HT1080 (cell line): ENCODE measurements at places on chromosomes 1 and 21. TPM values are rescaled to one million over a fixed set of nuclear protein-coding genes. Genes with fewer than 3 reads are reported as not detected.
A peak's percentile ranks its signal among the peaks of the same experiment; 100 is the strongest.

DNA sequence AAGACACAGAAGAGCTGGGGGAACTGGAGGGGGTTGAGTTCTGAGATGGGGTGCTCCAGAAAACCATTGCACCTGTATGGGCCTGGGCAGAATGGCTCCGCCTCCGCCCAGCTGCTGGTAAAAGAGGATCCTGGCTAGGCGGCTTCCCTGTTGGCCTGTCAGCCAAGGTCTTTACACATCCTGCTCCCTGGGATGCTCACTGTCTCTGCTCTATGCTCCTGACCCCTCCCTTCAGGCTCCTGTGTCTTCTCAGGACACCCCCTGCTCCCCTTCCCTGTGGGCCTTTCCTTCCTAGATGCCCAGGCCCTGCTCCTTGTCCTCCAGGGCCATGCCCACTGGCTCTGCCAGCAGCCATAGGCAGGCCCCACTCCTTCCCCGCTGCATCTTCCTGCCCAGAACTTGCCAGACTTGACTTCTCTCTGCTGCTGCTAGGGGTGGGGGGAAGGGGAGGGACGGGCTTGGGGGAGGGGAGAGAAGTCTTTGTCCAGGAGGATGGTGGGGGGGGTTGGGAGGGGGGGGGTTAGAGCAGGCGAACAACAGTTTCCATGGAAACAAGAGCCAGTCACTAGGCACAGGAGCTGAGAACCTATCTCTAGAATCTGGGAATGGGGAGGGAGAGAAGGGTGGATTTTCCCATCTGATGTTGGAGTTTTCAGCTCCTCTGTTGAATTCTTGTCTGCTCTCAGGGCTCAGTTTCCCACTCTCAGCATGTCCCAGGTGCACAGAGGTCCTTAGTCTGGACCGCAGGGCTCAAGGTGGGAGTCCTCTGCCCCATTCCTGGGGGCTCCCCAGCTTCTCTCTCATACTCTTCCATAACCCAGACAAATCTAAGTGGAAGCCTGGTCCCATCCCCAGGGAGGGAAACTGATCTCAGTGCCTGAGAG lies 10.6 kb downstream of the CELSR2 start:
- DNase-seq: no peak

- DNase-seq: no peak
These were observed 37.2 kb upstream of the GBP5 start for GRCh38 chr1:89309828-89310227.

DNA sequence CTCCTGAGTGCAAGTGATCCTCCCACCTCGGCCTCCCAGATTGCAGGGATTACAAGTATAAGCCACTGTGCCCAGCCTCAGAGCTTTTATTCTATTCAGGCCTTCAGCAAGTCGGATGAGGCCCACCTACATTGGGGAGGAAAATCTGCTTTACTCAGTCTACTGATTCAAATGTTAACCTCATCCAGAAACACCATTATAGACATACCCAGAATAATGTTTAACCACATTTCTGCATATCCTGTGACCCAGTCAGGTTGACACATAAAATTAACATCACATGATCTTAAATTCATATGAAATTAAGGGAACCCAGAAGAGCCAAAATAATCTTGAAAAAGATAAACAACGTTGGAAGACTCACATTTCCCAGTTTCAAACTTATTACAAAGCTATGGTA lies 14.9 kb downstream of the IL20 start:
- no peak for DNase-seq

DNA sequence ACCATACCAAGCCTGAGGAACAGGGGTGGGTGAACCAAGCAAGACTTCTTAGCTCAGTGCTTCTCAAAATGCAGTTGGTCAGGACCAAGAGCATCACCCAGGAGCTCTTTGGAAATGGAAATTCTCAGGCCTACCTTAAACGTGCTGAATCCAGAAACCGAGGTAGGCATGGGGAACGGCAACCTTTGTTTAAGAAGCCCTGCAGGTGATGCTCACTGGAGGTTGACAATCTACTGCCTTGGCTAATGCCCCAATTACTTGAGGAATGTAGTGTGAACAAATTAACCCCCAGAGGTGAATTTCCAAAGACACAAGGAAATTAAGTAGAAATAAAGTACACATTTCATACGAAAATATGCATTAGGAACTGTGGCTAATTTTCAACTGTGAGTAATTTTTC lies 5.3 kb downstream of the PTPN14 start:
- DNase-seq: no peak

GRCh38 chr1:36851087-36851486 lies 183.2 kb downstream of the GRIK3 start:
- DNase-seq: no peak

DNA sequence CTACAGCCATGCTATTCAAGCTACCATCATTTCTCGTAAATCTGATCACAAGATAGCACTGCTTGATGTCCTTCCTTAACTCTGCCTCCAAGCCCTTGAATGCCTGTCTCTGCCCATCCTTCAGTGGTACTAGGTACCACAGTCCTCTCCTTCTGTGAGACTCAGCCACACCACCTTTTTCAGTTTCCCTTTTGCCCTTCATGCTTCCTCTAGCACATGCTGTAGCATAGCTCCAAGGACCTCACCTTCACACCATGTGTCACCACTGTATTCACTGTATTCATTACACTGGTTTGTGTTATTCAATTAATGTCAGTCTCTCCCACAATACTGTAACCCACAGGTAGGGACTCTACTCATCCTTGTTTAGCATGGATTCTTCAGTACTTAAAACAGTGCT lies 8.0 kb upstream of the TP53BP2 start:
- DNase-seq: no peak

DNA sequence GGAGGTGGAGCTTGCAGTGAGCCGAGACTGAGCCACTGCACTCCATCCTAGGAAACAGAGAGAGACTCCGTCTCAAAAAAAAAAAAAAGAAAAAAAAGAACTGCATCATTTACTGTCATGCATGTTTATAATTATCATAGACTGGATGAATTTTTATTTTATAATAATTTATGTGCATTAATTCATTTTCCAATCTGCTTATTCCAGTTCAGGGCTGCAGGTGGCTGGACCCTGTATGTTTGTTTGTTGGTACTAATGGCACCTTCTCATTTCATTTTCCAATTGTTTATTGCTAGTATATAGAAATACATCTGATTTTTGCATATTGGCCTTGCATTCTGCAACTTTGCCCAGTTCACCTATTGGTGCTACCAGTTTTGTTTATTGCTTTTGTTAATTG lies 19.0 kb upstream of the SOX13 start:
- no peak for DNase-seq

GRCh38 chr1:111952125-111952657 lies 37.3 kb downstream of the KCND3 start:
- DNase-seq: no peak

GRCh38 chr1:232511172-232511571 lies 118.8 kb downstream of the SIPA1L2 start:
- no peak for DNase-seq

- no peak for DNase-seq
These were observed 26.2 kb upstream of the LYST start for GRCh38 chr1:235892734-235893413.

GRCh38 chr1:8529901-8530300 lies 212.0 kb downstream of the SLC45A1 start:
- no peak for DNase-seq

GRCh38 chr1:19078536-19078935 lies 122.1 kb upstream of the IFFO2 start:
- no peak for DNase-seq

GRCh38 chr1:55196433-55197035 lies 18.6 kb downstream of the USP24 start:
- no peak for DNase-seq

DNA sequence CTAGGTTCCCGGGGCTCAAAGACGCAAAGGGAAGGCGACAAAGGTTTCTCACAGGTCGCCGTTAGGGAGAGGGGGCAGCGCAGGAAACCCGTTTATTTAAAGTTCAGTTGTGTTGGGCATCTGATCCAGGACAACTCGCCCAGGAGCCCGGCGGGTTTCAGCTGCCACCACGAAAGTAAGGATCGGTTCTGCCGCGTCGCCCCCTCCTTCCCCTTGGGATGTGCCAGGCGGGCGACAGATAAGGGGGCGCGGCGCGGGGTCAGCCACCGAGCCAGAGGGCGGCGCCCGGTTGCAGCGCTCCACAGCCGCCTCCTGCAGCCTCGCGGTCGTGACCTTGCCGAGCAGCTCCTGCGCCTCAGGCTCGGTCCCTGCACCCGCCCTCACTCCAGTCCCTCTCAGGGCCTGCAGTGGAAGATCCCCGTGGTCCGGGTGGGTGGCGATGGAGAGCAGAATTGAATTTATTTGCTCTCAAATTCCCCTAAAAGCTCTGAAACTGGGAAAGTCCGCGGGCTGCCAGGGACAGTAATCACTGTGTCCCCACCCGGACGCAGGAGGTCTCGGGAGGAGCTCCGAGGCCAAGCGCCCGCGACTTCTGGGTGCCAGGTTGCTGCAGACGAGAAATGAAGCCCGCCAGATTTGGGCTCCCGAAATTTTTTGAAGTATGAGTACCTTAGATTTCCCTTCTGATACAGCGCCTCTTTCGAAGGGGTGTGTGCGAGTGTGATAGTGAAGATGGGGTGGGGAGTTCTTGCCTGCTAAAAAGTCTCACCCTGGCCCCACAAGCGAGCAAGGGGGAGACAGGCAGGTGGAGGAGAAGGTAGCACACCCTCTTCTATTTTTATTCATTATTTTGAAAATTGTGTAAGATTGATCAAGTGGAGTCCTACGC lies 28.4 kb upstream of the NFIA start:
- no peak for DNase-seq

- DNase-seq: no peak
These were observed 70.0 kb downstream of the APP start for GRCh38 chr21:26100573-26100972.

DNA sequence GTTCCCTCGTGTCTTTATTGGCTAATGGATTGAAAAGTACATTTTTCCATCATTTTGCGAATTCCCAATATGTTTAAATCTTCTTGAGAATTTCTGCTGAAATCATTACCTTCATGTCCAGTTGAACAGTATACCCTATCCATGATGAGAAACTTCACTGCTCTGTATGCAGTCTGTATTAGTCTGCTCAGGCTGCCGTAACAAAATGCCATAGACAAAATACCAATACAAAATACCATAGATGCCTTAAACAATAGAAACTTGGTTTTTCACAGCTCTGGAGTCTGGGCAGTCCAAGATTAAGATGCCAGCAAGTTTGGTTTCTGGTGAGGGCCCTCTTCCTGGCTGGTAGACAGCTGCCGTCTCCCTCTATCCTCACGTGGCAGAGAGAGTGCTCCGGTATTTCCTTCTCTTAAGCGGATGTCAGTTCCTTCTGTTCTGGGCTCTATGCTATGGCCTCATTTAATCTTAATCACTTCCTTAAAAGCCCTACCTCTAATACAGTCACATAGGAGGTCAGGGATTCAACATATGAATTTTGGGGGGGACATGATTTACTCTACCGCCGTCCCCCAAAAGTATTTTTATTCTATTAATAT lies 27.0 kb downstream of the CXADR start:
- no peak for DNase-seq

- DNase-seq: peak; percentile 18
These were observed 3.3 kb downstream of the B3GALT2 start for GRCh38 chr1:193183019-193183627.

DNA sequence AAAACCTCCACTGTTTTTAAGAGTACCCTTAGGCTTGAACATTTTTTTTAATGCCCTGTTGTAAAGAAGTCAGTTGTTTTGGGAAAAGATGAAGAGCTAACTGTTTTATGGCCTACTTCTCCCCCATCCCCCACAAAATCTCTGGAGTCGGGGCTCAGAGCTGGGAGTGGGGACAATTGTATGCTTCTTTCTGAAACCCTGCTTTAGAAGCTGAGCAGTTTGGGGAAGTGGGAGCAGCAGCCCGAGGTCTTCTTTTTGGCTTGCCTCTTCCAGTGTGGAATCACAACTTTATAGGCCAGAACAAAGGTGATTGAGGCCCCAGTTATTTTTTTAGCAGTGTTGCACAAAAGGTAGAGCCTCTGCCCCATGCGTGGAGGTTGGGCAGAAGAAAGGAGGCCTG lies 25.2 kb downstream of the PPP2R5A start:
- no peak for DNase-seq

DNA sequence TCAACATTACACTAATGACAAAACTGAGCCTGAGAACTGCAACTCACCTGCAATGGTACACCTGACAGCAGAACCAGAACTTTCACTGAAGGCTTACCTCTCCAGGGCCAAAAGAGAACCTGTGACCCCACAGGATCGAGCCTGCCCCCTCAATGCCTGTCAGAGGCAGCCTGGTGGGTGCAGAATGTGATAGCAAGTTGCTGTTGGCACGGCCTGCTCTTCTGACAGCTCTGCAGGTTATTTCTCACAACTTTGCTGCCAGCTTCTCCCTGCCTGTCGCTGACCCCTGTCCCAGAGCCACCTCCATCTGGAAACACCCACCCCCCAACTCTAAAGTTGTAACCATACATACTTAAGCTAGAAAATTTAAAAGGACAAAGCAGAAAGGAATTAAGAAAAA lies 35.2 kb downstream of the HIVEP3 start:
- no peak for DNase-seq

- DNase-seq: no peak
These were observed 2.1 kb upstream of the FTCD start for GRCh38 chr21:46157396-46157986.

GRCh38 chr1:54806931-54807611 lies 5.9 kb upstream of the TTC22 start:
- peak; percentile 75 for DNase-seq

GRCh38 chr1:223837206-223837605 lies 8.5 kb downstream of the TP53BP2 start:
- DNase-seq: no peak

GRCh38 chr21:18387994-18388393 lies 15.6 kb downstream of the TMPRSS15 start:
- DNase-seq: no peak

GRCh38 chr1:201224666-201225370 lies 34.2 kb downstream of the IGFN1 start:
- DNase-seq: no peak

DNA sequence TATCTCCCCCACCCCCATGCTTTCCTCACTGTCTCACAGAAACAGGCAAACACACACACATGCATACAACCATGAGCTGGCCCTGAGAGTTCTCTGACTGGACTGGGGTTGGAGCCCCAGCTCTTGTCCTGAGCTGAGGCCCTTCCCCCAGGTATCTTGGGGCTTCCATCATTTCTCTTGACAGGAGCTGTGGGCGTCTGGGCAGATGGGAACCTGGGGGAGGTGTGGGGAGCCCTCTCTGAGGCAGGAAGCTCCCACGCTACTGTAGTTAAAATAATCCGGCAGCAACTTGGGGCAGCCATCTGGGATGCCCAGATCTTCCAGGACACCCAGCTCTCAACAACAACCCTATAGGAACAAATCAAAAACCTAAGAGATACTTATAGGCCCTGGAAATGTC lies 2.7 kb upstream of the KIF21B start:
- DNase-seq: no peak

GRCh38 chr1:31633117-31633516 lies 11.6 kb downstream of the PEF1 start:
- DNase-seq: peak; percentile 25

GRCh38 chr1:146039844-146040194 lies 18.3 kb upstream of the HJV start:
- DNase-seq: peak; percentile 16

GRCh38 chr1:72278461-72278860 lies 3.9 kb downstream of the NEGR1 start:
- DNase-seq: no peak

ANKRD34A gene
- total RNA-seq: 0.94 and 1.1 TPM in 2 replicates

TRAF5 gene
- 5.1 and 6.5 TPM in 2 replicates for total RNA-seq

FCRL1 gene
- total RNA-seq: not detected in 2 replicates

PADI3 gene
- 0.39 and 0.57 TPM in 2 replicates for total RNA-seq

CHIA gene
- not detected in 2 replicates for total RNA-seq

BEND5 gene
- total RNA-seq: 0.70 and 0.95 TPM in 2 replicates
